ENCODE measurements at places on chromosomes 2 and 18. TPM values are rescaled to one million over a fixed set of nuclear protein-coding genes. Genes with fewer than 3 reads are reported as not detected.

DNA sequence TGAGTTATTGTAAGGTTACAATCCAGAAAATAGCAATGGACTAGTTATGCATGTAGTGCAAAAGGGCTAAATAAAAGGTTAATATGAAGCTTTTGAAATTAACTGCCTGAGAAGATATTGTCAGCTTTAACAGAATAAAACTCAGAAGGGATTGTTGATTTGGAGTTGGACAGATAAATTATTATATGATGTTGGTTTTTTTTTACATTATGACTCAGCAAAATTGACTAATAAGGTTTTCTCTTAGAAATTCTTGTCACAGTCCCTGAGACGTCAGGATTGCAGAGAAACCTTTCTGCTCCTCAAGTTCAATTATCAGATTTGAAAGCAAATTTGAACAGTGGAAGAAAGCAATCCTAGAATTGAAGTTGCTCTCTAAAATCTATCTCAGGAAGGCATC is 946.9 kb downstream of the CBLN2 start:
- no peak for DNase-seq

GRCh38 chr18:75409806-75410205 is 17.7 kb downstream of the SMIM21 start:
- DNase-seq = no peak

DNA sequence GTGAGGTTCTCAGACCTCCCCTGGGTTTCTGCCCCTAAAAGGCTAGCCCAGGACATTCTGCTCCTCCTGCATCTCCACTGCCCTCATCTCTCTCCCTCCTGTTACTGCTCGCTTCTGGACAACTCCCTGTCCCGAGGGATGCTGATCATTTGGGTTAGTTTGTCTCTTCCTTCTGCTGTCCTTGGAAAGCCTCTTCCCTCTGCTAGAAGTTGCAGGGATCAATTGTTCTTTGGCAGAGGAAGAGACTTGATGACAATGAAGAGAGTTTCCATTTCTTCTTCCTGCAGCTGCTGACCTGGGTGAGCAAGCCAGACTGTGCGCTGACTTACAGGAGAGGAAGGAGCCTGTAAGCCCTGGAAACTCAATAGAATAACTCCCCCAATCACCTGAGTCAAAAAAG is 68.9 kb downstream of the RDH14 start:
- no peak for DNase-seq

- no peak for DNase-seq
Measured at GRCh38 chr2:20707601-20708000, 40.7 kb downstream of the GDF7 start.

The GPR45 gene
- total RNA-seq = not detected

Measured in activated CD8-positive, alpha-beta T cell treated with anti-CD3 and anti-CD28 coated beads for 36 hours (primary cell).